ENCODE measurements at places on chromosomes 2 and 18. TPM values are rescaled to one million over a fixed set of nuclear protein-coding genes. Genes with fewer than 3 reads are reported as not detected.
A peak's percentile ranks its signal among the peaks of the same experiment; 100 is the strongest.

UGT1A10 gene
- 2.4 TPM for polyA plus RNA-seq

- no peak for DNase-seq
Observed at GRCh38 chr2:186423481-186423880, 62.6 kb upstream of the ZC3H15 start.

GRCh38 chr2:215754546-215754945 lies 258.8 kb downstream of the MREG start:
- DNase-seq: no peak

- no peak for DNase-seq
Observed at GRCh38 chr2:381941-382727, 94.2 kb upstream of the ALKAL2 start.

DNA sequence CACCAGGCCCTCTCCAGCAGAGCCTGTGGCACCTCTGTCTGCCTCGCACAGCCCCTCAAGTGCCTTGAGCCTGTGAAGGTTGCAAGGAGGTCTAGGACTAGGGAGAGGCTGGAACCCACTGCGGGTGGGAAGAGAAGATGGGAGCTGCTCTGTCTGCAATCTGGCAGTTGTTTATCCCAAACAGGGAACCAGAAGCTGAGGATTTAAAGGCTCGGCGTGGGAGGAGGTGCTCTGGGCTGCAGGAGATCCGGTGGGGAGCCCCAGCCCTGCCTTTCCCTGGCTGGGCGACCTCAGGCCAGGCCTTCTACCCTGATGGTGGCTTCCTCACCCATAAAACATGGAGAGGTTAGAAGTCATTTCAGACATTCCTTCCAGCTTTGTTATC lies 174.1 kb downstream of the SMAD7 start:
- DNase-seq: no peak

DNA sequence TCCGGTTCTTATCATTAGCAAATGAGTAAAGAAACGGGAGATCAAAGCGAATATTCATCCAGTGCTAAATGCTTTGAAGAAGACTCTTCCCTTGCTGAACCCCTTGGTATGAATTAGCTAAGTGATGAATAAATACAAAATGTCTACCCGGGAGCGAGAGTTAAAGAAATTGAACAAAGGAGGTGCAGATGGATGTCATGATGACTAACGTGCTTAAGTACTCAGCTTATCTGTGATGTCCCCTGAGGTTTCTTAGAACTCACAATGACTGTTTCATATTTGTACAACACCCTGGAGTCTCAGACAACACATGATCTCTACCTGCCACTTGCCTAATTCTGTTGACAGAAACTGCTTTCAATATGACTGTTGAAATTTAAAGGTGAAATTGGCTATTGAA lies 148.5 kb downstream of the TMEM200C start:
- DNase-seq: no peak

ZNF892 gene
- 1.6 TPM for polyA plus RNA-seq

DNA sequence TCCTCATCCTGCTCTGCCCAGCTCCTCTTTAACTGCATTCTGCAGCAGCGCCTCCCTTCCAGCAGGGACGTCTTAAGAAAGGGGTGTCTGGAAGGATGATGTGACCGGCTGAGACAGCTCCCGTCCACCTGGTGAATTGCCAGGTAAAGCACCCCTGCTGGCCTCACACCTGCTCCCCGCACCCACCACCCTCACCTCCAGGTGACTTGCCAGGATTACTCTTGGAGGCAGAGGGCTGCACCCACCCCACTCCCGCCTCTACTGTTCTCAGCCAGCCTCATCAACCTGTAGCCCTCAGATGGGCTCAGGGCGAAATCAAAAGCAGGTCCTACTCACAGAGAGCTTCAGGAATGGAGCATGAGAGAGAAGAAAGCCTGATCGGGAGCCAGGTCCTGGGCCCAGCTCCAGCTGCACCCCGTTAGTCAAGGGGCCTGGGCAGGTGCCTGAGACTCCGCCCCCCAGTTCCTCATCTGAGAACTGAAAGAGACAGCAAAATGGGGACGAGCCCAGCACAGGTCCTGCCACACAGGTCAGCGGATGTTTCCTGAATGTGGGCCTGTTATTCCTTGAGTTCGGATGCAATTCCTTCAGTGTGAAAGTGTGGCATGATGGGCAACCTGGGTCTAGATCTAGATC lies 5.6 kb downstream of the ADRA2B start:
- DNase-seq: no peak

TXNL4A gene
- polyA plus RNA-seq: 98.4 TPM

ALPP gene
- not detected for polyA plus RNA-seq

TRIM43 gene
- not detected for polyA plus RNA-seq

PLEK gene
- 0.28 TPM for polyA plus RNA-seq

GRCh38 chr18:45978084-45978483 lies 11.0 kb upstream of the EPG5 start:
- no peak for DNase-seq

GRCh38 chr18:56831988-56832387 lies 180.8 kb downstream of the WDR7 start:
- DNase-seq: no peak

GRCh38 chr18:7576685-7577084 lies 9.6 kb downstream of the PTPRM start:
- no peak for DNase-seq

DNA sequence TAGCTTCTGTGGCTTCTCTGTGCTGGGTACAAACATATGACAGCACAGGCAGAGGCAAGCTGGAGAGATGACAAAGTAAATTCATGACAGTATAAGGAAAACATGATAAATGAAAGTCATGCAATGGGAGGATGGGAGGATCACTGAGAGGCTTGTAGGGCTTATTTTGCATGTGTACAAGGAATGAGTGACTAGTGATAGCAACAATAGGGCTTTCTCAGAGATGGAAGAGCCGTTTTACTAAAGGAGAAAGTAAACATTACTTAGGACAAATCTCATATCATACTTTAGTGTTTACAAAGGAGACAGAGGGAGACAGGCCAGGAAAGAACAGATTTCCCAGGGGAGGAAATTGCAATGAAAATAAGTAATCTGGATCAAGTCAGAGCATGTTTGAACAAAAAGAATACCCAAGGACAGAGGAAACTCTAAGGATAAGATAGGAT lies 82.5 kb upstream of the RBMS1 start:
- no peak for DNase-seq

REG3G gene
- polyA plus RNA-seq: not detected

CYTIP gene
- polyA plus RNA-seq: not detected

DNA sequence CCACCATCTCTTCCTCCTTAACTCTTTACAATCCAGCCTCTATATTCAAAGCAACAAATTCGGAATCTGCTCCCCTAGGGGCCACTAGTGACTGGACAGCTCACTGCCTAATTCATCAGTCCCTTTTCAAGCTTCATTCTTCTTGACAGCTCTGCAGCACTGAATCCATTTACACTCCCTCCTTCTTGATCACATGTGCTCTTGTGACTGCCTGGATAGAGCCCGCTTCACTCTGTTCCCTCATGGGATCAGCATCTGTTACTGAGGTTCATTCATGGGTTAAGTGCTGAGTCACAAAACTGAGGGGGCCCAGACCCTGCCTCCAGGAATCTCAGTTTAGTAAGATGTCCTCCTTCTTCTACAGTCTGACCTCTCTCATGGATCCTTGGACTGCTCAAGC lies 81.5 kb downstream of the CYRIA start:
- no peak for DNase-seq

- no peak for DNase-seq
Observed at GRCh38 chr2:45301307-45302277, 292.3 kb upstream of the SIX2 start.

DNA sequence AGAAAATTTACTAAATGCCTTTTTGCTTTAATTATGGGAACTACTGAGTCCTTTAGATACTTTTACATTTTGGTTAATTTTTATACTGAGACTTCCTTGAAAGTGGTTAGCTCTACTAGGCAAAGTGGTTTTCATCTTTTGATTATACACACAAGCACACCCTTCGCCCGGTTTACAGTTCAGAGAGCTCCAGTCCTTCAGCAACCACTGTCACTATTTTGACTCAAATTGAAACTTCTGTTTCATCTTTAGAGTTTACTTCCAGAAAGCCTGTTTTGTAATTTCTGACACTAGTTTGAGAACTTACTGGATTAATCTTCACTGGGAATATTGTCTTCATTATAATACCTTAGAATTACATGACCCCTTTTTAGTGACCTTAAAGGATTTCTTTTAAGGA lies 140.3 kb upstream of the FOSL2 start:
- DNase-seq: no peak

ACYP2 gene
- 8.0 TPM for polyA plus RNA-seq

RFTN2 gene
- polyA plus RNA-seq: 0.18 TPM

GRCh38 chr18:50776383-50776782 lies 43.4 kb downstream of the MRO start:
- DNase-seq: no peak

GRCh38 chr2:183892315-183892941 lies 705.9 kb upstream of the ZNF804A start:
- DNase-seq: no peak

- no peak for DNase-seq
Observed at GRCh38 chr18:80109676-80110078, 615 bp downstream of the ADNP2 start.

GRCh38 chr2:112910219-112910618 lies 746 bp upstream of the IL37 start:
- DNase-seq: no peak

- no peak for DNase-seq
Observed at GRCh38 chr18:8517276-8517675, 92.0 kb upstream of the RAB12 start.

DNA sequence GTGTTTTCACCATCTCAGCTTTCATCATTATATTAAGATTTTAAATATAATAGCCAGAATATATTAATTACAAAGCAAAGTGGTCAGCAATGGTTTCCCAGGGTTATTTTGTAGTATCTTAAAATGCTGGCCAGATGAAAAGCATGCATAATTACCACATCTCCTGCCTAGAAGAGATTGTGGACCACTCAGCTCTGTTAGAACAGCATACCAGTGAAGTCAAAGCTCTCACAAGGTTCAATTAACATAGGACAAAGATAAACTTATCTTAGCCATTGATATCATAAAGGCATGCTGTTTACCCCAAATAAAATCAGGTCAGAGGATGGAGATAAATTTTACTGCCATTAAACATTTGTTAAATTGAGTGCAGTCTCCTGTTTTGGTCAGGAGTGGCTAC lies 19.3 kb upstream of the PDE1A start:
- no peak for DNase-seq

DNA sequence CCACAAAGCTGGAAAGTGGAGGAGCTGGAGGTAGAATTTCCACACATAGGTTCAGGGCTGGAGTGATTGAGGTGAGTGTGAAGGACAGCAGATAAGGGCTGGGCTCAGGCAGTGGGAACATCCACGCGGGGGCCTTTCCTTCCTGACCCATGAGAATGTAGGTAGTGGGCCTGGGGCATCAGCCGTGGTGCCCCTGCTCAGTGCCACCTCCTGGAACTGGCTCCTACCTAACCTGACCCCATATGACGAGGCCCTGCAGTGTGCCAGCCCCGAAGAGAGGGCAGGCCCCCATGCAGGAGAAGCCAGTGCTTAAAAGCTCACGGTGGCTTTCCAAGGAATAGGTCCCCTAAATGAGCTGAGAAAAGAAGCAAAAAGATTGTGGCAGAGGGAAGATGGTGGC lies 66.2 kb downstream of the HS6ST1 start:
- no peak for DNase-seq

DNA sequence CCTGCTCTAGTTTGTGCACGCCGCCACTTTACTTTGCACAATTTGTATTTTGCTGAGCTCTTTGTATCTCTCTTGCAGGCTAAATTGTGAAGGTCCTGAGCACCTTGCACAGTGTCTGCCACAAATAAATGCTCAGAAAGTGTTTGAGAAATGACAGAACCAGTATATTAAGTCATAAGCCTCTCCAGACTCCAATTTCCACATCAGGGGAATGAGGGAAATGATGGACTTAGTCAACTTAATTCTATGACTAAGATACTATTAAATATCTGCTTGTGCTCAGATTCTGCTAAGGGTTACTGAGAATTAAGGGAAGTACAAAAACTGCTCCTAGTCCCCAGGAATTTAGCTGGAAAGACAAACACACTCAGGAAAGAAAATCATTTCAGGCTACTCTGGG lies 239.1 kb upstream of the SLC14A2 start:
- no peak for DNase-seq

GRCh38 chr2:134181219-134181618 lies 72.7 kb upstream of the MGAT5 start:
- peak; percentile 58 for DNase-seq

PCARE gene
- not detected for polyA plus RNA-seq

- no peak for DNase-seq
Observed at GRCh38 chr2:48328942-48329723, 200.8 kb upstream of the STON1 start.

GAREM2 gene
- 0.17 TPM for polyA plus RNA-seq

MEIS1 gene
- polyA plus RNA-seq: 2.2 TPM

- no peak for DNase-seq
Observed at GRCh38 chr2:77443076-77443475, 79.1 kb downstream of the LRRTM4 start.

IL1R2 gene
- 24.6 TPM for polyA plus RNA-seq

GRCh38 chr2:9462313-9462712 lies 12.0 kb upstream of the IAH1 start:
- no peak for DNase-seq

- DNase-seq: no peak
Observed at GRCh38 chr18:25174324-25174723, 177.6 kb downstream of the ZNF521 start.

EPB41L5 gene
- polyA plus RNA-seq: 13.3 TPM

FAM210A gene
- 25.3 TPM for polyA plus RNA-seq

RGPD3 gene
- 0.06 TPM for polyA plus RNA-seq

DNA sequence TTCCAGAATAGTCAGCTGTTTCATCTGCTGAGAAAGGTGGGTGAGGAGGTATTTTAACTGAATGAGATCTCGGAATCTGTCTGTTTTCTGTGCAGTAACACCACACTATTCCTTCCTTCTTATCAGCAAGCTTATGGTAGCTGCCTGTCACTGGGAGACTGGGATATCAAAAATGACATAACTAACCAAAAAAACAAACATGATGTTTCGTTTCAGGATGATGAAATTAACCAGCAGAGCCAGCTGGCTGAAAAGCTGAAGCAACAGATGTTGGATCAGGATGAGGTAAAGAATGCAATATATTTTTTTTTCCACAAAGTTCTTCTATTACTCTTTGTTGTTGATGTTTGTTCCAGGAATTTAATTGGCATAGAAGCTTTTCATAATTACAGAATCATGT lies 59.8 kb upstream of the LYPD6B start:
- no peak for DNase-seq

GAL3ST2 gene
- polyA plus RNA-seq: not detected

- DNase-seq: no peak
Observed at GRCh38 chr2:105406221-105406620, 7.4 kb upstream of the FHL2 start.

DNA sequence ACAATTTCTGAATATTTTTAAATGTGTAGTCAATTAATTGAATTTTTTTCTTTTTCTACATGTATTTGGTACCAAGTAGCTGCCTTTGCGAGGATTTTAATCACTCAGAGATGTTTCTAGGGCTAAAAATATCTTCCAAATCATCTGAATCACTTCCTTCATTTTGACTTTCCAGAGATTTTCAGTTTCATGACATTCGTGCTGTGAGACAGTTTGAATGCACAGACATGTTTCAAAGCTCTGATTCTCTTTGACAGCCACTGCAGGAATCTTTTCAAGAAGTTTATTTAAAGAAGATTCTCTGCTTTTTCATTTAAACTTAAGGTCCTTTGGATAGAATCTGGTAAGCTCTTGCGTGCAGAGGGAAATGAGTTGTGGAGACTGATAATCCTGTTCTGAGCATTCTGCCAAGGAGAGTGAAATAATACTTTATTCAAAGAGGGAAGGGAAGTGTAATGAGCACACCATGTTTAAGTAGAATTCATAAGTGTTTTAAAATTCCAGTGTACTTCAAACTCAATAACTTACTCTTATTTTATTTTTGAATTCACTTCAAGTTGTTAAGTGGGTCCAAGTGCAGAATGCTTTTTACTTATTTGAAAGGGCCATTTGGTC lies 9.7 kb downstream of the CYBRD1 start:
- DNase-seq: no peak

SKA1 gene
- polyA plus RNA-seq: 1.1 TPM

Data from keratinocyte (primary cell).